ENCODE measurements at places on chromosomes 12 and 14. TPM values are rescaled to one million over a fixed set of nuclear protein-coding genes. Genes with fewer than 3 reads are reported as not detected.

Gene TAS2R10
- total RNA-seq, result not detected

Gene NPAS3
- 0.77 TPM for total RNA-seq

Gene PPP1R13B
- total RNA-seq, result 117 TPM

Gene ERP27
- total RNA-seq, result 4.3 TPM

Gene DNAJC22
- total RNA-seq, result not detected

Gene POP5
- total RNA-seq, result 42.2 TPM

DNA sequence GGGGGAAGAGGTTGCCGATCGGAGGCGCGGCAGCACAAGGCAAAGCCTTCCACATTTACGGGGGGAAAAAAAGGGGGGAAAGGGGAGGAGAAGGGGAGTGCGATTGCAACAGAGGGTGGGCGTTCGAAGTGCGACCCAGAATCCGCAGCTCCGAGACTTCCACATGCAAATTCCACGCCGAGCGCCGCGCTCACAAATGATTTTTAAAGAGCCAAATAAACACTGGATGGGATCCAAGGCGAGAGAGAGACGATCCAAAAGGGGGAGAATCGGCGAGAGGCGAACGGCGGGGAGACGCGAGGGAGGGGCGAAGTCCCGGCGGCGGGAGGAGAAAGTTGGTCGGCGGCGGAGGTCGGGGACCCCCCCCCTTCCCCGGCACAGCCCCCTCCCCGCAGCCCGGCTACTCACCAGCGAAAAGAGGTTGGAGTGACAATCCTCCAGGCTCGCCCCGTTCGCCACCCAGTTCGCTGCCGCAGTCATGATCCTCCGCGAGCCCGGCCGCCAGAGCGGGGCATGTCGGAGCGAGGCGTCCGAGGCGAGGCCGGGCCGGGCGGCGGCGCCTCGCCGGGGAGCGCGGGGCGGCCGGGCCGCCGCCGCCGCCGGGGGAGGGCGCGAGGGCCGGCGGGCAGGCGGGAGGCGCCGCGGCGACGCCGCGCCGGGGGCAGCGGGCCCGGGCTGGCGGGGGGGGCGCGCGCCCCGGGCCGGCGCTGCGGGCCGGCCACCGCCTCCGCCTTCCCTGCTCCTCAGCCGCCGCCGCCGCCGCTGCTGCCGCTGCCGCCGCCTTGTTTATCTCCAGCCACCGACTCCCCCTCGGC lies 634 bp downstream of the MED13L start:
- no peaks in the 10 kb centered on the region for H3K27me3 ChIP-seq
- H3K4me3 ChIP-seq, result peak overlapping the region; percentile 70
- peaks cover 41% of the 10 kb centered on the region for H3K4me1 ChIP-seq
- DNase-seq, result peak; percentile 92
- no peaks in the 10 kb centered on the region for H3K36me3 ChIP-seq
- peak overlapping the region; percentile 98 for H3K27ac ChIP-seq

DNA sequence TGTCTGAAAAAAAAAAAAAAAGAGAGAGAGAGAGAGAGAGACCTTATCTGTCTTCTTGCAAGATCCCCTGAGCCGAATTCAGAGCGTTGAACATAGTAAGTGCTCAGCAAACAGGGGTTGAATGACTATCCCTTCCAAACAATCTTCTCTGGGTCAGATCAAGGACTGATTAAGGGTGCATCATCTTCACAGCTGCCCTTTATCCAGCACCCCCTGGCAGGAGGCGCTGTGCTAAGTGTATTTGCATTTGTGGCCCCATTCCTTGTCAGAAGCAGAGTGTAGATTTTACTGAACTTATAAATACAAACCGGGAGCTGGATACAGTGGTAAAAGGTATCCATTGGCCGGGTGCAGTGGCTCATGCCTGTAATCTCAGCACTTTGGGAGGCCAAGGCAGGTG lies 8.8 kb upstream of the TRPV4 start:
- no peaks in the 10 kb centered on the region for H3K27me3 ChIP-seq
- DNase-seq, result no peak
- peaks cover 8% of the 10 kb centered on the region for H3K4me1 ChIP-seq
- no peak overlapping the region for H3K4me3 ChIP-seq

DNA sequence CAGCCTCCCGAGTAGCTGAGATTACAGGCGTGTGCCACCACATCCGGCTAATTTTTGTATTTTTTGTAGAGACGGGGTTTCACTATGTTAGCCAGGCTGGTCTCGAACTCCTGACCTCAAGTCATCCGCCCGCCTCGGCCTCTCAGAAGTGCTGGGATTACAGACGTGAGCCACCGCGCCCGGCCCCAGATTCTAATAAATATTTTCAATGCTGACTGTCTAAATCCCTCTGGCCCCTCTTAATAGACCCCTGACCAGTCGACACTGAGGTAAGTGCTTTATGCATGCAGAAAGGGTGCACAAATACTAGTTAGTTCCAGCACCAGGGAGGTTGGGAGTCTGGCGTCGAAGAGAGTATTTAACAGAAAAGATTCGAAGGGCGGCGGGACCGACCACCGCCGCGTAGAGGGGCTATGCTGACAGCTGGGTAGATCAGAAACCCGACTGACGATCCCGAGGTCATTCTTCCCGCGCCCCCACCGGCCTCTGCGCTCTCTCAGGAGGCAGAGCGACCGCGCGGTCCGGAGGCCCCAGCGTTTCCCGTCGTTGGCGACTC lies 1.1 kb upstream of the SPATS2 start:
- no peaks in the 10 kb centered on the region for H3K27me3 ChIP-seq
- H3K27ac ChIP-seq, result peak overlapping the region; percentile 93
- H3K4me1 ChIP-seq, result peaks cover 29% of the 10 kb centered on the region
- no peak for DNase-seq
- H3K4me3 ChIP-seq, result peak overlapping the region; percentile 94

DNA sequence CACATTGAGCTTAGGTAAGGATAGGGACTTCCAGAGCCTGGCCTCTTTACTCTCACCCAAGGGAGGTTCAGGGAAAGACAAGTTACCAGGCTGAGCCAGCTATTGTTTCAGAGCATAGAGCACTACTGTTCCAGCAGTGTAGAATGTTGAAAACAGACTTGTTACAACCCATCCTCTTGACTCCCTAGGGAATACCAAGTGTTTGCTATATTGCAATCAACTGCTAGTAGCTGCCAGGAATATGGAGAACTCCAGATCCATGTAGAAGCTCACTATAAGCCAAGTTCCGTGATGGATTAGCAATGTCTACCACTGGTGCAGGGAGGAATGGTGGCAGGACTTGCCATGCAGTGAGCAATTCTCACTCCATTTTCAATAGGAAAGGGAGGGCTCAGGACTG lies 199.8 kb upstream of the RBM19 start:
- no peak overlapping the region for H3K27ac ChIP-seq
- no peak for DNase-seq
- no peaks in the 10 kb centered on the region for H3K36me3 ChIP-seq
- no peaks in the 10 kb centered on the region for H3K4me1 ChIP-seq

- H3K27me3 ChIP-seq, result no peaks in the 10 kb centered on the region
- H3K4me3 ChIP-seq, result no peak overlapping the region
- H3K4me1 ChIP-seq, result peaks cover 3% of the 10 kb centered on the region
- no peaks in the 10 kb centered on the region for H3K36me3 ChIP-seq
- no peak for DNase-seq
These were observed 90.2 kb downstream of the NTN4 start for GRCh38 chr12:95700316-95700785.

DNA sequence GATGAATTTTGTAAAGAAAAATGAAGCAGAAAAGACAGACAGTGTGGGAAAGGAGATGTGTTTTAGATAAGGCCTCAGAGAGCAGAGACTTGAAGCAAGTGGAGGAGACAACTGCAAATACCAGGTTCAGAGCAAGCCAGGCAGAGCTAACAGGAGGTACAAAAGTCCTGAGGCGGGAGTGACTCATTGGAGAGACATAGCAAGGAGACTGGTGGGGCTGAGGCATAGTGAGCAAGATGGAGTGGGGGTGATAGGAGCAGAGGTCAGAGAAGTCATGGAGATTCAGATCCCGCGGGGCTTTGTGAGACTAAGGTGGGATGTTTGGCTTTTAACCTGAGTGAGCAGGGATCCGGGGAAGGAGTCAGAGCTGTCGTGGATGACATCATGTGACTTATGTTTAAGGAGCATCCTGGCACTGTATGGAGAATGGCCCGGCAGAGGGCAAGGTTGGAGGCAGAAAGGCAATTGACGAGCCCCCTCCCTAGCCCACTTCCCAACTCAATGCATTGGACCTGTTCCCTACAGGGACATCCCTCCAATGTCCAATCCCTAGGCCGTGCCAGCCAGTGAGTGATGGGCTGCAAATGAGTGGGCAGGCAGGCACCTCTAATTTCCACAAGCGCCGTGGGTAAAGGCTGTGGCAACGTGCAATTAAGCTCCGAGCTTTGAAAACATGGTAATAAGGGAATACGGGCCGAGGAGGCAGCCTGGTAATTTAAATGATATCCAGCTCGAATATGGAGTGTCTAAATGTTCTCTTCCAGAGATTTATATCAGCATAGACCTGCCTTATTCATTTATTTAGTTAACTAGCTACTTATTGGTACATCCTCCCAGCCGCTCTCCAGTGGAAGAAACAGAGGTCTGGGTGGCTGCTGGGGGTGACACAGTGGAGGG lies 206.8 kb upstream of the LHX5 start:
- no peaks in the 10 kb centered on the region for H3K36me3 ChIP-seq
- H3K27ac ChIP-seq, result no peak overlapping the region
- DNase-seq, result no peak
- no peak overlapping the region for H3K4me3 ChIP-seq

GRCh38 chr14:75522224-75522982 lies at the start of gene BATF:
Gene BATF (plus strand): TSS chr14:75522469. CDS start chr14:75522683, 214 bp downstream.
- H3K4me3 ChIP-seq, result peak within 1 kb of the TSS; percentile 46
- peak; percentile 44 for DNase-seq
- H3K36me3 ChIP-seq, result no peaks in the 10 kb centered on the region
- no peaks in the 10 kb centered on the region for H3K27me3 ChIP-seq

DNA sequence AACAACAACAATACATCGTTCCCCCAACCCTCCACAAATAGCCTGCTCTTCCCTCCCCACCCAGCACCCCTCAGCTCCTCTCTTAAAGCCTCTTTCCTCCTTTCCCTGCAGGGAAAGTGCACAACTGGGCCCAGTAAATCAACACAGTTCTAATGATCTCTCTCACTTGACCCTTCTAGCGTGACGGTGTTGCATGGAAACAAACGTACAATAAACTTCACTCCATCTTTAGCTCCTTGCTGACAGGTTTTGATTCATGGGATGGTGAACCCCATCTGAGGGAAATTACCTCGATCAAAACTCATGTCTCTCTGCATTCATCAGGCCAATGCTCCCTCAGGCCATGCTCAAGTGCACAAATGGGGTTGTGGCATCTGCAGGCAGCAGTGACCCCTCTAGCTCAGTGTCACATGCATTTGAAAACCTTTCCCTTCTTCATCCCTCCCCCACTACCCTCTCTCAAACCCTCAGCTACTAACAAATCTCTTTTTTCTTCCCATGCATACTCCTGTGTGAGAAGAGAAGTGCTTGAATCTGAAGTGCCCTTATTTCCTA lies 22.9 kb downstream of the GDF11 start:
- no peaks in the 10 kb centered on the region for H3K27me3 ChIP-seq
- no peak overlapping the region for H3K27ac ChIP-seq
- no peaks in the 10 kb centered on the region for H3K4me1 ChIP-seq

- no peak overlapping the region for H3K4me3 ChIP-seq
- no peaks in the 10 kb centered on the region for H3K27me3 ChIP-seq
- no peaks in the 10 kb centered on the region for H3K4me1 ChIP-seq
- H3K36me3 ChIP-seq, result no peaks in the 10 kb centered on the region
- no peak for DNase-seq
These were observed 1031.3 kb downstream of the FSCB start for GRCh38 chr14:43475757-43476156.

DNA sequence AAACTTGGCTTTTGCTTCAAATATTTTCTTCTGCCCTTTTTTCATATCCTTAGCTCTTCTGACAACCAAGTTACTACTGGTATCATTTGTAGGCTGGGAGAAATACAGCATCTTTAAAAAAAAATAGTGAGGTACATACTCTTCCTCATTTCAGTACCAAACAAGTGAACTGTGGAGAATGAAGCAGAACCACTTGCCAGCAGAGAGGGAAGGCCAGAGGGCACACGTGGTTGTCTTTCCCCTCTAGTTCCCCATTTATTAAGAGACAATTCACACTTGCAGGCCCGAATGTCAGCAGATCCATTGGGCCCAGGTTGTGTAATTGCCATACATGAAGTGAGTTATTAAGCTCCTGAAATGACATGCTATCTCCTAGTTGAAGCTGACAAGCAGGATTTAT lies 3.2 kb downstream of the SUSD6 start:
- peak overlapping the region; percentile 99 for H3K27ac ChIP-seq
- H3K36me3 ChIP-seq, result no peaks in the 10 kb centered on the region
- peak; percentile 85 for DNase-seq
- H3K4me3 ChIP-seq, result no peak overlapping the region
- H3K4me1 ChIP-seq, result peaks cover 77% of the 10 kb centered on the region

- no peak for DNase-seq
- peak overlapping the region; percentile 63 for H3K27ac ChIP-seq
- H3K27me3 ChIP-seq, result no peaks in the 10 kb centered on the region
- H3K4me3 ChIP-seq, result peak overlapping the region; percentile 18
- H3K36me3 ChIP-seq, result no peaks in the 10 kb centered on the region
- peaks cover 15% of the 10 kb centered on the region for H3K4me1 ChIP-seq
These were observed 36.0 kb downstream of the SPTLC2 start for GRCh38 chr14:77580477-77580876.

DNA sequence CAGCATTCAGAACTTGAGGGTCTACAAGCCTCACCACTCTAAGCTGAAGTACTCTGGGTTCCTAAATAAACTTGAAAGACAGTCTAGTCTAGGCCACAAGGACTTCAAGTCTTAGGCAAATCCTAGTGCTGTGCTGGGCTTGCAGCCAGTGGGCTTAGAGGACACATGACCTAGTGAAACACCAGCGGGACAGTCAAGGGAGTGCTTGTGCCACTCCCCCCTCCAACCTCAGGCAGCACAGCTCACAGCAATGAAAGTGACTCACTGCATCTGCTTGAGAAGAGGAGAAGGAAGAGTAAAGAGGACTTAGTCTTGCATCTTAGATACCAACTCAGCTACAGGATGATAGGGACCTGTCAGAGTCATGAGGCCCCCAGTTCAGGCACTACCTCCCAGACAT lies 438.1 kb downstream of the IPO8 start:
- H3K27me3 ChIP-seq, result no peaks in the 10 kb centered on the region
- H3K4me1 ChIP-seq, result no peaks in the 10 kb centered on the region
- no peak overlapping the region for H3K27ac ChIP-seq
- no peak overlapping the region for H3K4me3 ChIP-seq

GRCh38 chr12:87930033-87930432 lies 99.2 kb downstream of the C12orf50 start:
- H3K27ac ChIP-seq, result no peak overlapping the region
- no peak for DNase-seq
- H3K36me3 ChIP-seq, result no peaks in the 10 kb centered on the region
- H3K4me3 ChIP-seq, result no peak overlapping the region

- no peaks in the 10 kb centered on the region for H3K36me3 ChIP-seq
- DNase-seq, result no peak
- no peaks in the 10 kb centered on the region for H3K4me1 ChIP-seq
- H3K4me3 ChIP-seq, result no peak overlapping the region
These were observed 123.1 kb downstream of the ANO6 start for GRCh38 chr12:45339035-45339434.
